ENCODE measurements at places on chromosomes 5 and 9. TPM values are rescaled to one million over a fixed set of nuclear protein-coding genes. Genes with fewer than 3 reads are reported as not detected.

Gene SLC23A1
- total RNA-seq: not detected

Gene SLCO4C1
- total RNA-seq: 0.16 TPM

Gene UTP15
- 12.3 TPM for total RNA-seq

Gene OSTF1
- 28.4 TPM for total RNA-seq

Gene TLR4
- 0.64 TPM for total RNA-seq

Gene SHROOM1
- total RNA-seq: 114 TPM

Gene MEGF10
- 6.3 TPM for total RNA-seq

Gene BTNL3
- not detected for total RNA-seq

Gene TRIM7
- total RNA-seq: 3.8 TPM

Gene LPAR1
- 116 TPM for total RNA-seq

Gene POLE3
- 47.8 TPM for total RNA-seq

Gene ERGIC1
- total RNA-seq: 118 TPM

Gene NUTM2F
- total RNA-seq: not detected

Gene BRD3
- 12.4 TPM for total RNA-seq

Gene IL33
- 60.6 TPM for total RNA-seq

Gene GABBR2
- total RNA-seq: 7.4 TPM

Gene EFNA5
- 6.4 TPM for total RNA-seq

Gene PCDHGA10
- total RNA-seq: 11.8 TPM

Gene MCTP1
- total RNA-seq: 4.1 TPM

Gene ATP10B
- total RNA-seq: not detected

Gene ARID3C
- not detected for total RNA-seq

Gene ANKRD34B
- total RNA-seq: not detected

Gene ZDHHC21
- 3.5 TPM for total RNA-seq

Gene RFK
- total RNA-seq: 17.0 TPM

Gene MLLT3
- 29.1 TPM for total RNA-seq

Gene GFI1B
- total RNA-seq: not detected

Gene CXCL14
- total RNA-seq: not detected

Gene DNAH5
- total RNA-seq: 1.7 TPM
